Stimulated activated CD8-positive, alpha-beta memory T cell treated with anti-CD3 and anti-CD28 coated beads, Interleukin-4, amount 100 ng/mL, for 1 hour (primary cell): ENCODE measurements at places on chromosomes 7 and 10.

DNA sequence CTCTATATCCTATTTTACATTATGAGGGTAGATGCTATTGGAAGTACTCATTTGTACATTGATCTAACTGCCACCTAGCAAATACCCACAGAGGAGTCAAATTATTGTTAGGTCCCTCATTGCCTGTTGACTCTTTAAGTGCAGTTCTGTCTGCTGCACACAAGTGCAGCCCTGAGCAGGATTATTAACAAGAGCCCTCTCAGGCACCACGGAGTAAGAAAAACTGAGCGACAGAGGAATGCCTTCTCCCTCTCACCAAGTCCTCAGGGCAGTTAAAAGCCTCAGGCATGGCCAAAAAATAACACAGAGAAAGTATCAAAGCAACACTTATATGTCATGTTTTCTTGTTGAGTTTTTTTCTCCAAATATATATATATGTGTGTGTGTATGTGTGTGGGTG lies 340.0 kb upstream of the NRG3 start:
- DNase-seq: no peak

DNA sequence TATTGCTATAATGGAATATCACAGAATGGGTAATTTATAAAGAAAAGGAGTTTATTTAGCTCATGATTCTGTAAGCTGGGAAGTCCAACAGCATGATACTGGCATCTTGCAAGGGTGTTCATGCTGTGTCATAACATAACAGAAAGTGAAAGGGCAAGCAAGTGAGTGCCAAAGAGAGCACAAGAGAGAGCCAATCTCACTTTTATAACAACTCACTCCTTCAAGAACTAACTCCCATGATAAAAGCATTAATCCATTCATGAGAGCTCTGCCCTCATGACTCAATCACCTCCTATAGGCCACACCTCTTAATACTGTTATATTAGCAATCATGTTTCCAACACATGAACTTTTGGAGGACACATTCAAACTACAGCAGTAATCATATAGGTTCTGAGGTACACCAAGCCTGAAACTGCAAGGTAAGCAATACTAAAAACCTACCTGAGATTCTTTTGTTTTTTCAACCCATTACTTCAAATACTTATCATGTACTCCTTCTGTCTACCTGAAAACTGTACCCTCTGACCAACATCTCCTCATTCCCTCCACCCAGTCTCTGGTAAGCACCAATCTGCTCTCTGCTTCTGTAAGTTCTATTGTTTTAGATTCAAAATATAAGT lies 219.7 kb downstream of the MTERF1 start:
- no peak for DNase-seq

DNA sequence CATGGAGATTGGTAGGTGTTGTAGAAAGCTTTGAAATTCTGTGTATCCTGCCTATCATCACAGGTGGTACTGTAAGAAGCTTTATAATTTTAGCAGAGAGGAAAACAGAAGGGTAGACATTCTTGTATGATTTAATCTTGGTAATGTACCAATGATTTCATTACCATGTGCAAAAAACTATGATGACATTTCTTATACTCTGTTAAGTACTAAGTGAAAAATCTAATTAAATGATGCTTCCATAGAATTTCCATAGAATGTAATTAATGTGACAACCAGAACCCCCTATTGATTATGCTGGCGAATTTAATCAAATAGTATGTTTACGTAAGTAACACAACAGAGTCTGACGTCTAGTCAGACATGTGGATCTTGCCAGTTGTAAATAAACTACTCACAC lies 16.0 kb upstream of the RHOBTB1 start:
- no peak for DNase-seq

GRCh38 chr7:2517026-2517425 lies 2.5 kb upstream of the LFNG start:
- no peak for DNase-seq

DNA sequence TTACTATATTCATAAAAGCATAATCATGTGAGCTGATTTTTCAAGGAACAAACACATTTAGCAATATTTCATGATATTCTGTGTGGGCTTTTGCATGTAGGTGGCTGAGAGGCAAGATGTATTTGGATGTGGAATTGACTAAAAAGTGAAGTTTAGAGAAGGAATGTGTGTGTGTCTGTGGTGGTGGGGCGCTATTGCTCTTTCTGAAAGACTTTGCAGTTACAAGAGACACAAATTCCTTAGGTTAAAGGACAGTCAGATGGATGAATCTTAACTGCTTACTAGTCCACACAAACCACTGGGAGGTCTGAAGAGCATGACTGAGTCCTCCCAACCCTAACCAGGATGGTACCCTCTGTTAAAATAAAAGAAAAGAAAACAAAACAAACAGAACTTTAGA lies 200.1 kb downstream of the SDHAF3 start:
- no peak for DNase-seq

DNA sequence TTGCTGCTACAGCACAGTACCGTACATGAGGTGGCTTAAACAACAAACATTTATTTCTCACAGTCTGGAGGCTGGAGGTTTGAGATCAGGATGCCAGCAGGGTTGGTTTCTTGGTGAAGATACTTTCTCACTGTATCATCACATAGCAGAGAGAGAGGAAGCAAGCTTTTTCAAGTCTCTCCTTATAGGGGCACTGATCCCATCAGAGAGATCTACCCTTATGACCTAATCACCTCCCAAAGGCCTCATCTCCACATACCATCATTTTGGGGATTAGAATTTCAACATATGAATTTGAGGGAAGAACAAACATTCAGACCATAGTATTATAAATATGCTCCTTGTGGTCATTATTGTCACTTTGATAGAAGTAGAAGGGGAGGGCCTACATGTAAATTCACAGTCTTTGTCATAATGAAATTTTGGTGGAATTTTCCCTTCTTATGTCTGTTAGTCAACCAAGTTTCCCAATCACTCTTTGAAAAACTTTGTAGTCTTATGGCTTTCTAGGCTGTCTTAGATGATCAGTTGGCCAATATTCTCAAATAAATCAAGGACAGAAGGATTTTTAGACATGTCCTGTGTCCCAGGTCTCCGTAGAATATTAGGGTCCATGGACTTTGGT lies 606.2 kb downstream of the LRMDA start:
- DNase-seq: no peak

DNA sequence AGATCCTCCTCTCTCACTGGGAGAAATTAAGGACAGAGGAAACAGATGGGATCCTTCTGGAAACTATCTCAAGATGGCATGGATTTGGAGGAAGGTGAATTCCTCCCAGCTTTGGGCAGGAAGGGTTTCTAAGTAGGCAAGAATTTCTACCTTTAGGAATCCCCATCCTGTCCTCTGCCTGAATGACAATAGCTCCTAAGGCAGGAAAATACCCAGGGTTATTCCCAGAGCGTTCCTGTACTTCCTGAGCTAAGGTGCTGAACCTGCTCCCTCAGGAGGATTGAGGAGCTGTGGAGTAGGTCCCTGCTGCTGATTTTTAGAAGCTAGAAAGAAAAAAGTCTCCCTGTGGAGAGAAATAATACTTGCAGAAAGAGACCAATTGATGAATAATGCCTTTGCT lies 568 bp downstream of the MGAM2 start:
- no peak for DNase-seq
